Hepatocyte (in vitro differentiated cells): ENCODE measurements at places on chromosomes 16 and 17. TPM values are rescaled to one million over a fixed set of nuclear protein-coding genes. Genes with fewer than 3 reads are reported as not detected.

The TRAPPC1 gene
- total RNA-seq: 20.7 and 29.5 TPM in 2 replicates

The PRM3 gene
- total RNA-seq: not detected in 2 replicates

The C1QTNF1 gene
- total RNA-seq: 9.5 and 12.8 TPM in 2 replicates

The KRTAP2-1 gene
- not detected in 2 replicates for total RNA-seq

The HOXB8 gene
- 0.57 and 1.6 TPM in 2 replicates for total RNA-seq

The AANAT gene
- total RNA-seq: 0.84 TPM in 1 of 2 replicates, not detected in the other

The PRSS21 gene
- not detected in 2 replicates for total RNA-seq

The CHST4 gene
- total RNA-seq: 0.10 and 0.28 TPM in 2 replicates

The TMC5 gene
- 2.9 and 3.1 TPM in 2 replicates for total RNA-seq

The KRTAP4-6 gene
- total RNA-seq: not detected in 2 replicates

The CDH1 gene
- total RNA-seq: 190 and 193 TPM in 2 replicates

The DNASE1L2 gene
- 0.23 and 0.64 TPM in 2 replicates for total RNA-seq

The KATNB1 gene
- 8.9 and 12.3 TPM in 2 replicates for total RNA-seq

The SHISA6 gene
- 0.56 and 0.80 TPM in 2 replicates for total RNA-seq

The PPL gene
- 29.1 and 32.8 TPM in 2 replicates for total RNA-seq

The FOXL1 gene
- 2.0 and 3.1 TPM in 2 replicates for total RNA-seq

The MYO15A gene
- 1.2 and 2.4 TPM in 2 replicates for total RNA-seq

The EVPLL gene
- total RNA-seq: not detected in 2 replicates

The NECAB2 gene
- not detected in 2 replicates for total RNA-seq

The HNF1B gene
- 5.7 and 8.8 TPM in 2 replicates for total RNA-seq

The RPL26 gene
- 3,628 and 3,816 TPM in 2 replicates for total RNA-seq

The ST6GALNAC2 gene
- 1.4 and 2.3 TPM in 2 replicates for total RNA-seq

The IL34 gene
- 2.2 TPM in 2 replicates for total RNA-seq

The ZNF267 gene
- total RNA-seq: 14.6 and 18.2 TPM in 2 replicates

The TBC1D3K gene
- not detected in 2 replicates for total RNA-seq

The KCNH6 gene
- 0.28 and 0.33 TPM in 2 replicates for total RNA-seq

The CASKIN1 gene
- 0.47 and 0.80 TPM in 2 replicates for total RNA-seq

The CDH13 gene
- total RNA-seq: 1.5 and 2.7 TPM in 2 replicates

The RNF112 gene
- total RNA-seq: 5.4 and 7.8 TPM in 2 replicates

The KRT32 gene
- total RNA-seq: not detected in 2 replicates

The SCARF1 gene
- 0.93 and 1.2 TPM in 2 replicates for total RNA-seq

The NPIPB6 gene
- total RNA-seq: 1.9 and 2.2 TPM in 2 replicates

The KCNJ2 gene
- total RNA-seq: 3.0 and 4.1 TPM in 2 replicates
